ENCODE measurements at places on chromosomes 7 and 10.

- no peak for DNase-seq
These were observed 245.7 kb downstream of the STK31 start for GRCh38 chr7:23955600-23956149.

DNA sequence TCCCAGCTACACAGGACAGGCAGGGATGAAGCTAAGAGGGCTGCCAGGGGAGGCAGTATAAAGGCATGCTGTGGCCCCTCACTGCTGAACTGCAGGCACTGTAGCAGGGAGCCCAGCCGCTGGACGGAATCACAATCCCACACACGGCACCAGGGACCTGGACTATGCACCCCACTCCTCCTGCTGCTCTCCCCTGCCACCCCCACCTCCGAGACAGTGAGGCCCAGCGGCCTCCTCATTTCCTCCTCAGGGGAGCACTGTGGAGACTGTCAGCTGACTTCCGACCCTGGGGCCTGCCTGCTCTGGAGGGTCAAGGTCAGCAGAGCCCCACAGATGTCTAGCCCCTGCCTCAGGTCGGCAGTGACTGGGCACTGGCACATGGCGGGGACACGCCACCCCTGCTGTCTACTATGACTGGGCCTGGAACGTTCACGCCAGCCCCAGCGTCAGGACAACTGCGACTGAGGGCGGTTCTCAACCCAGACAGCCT, 92.7 kb downstream of the FAM53B start:
- DNase-seq = no peak

- DNase-seq = no peak
These were observed 1.0 kb upstream of the AVPI1 start for GRCh38 chr10:97687785-97688781.

DNA sequence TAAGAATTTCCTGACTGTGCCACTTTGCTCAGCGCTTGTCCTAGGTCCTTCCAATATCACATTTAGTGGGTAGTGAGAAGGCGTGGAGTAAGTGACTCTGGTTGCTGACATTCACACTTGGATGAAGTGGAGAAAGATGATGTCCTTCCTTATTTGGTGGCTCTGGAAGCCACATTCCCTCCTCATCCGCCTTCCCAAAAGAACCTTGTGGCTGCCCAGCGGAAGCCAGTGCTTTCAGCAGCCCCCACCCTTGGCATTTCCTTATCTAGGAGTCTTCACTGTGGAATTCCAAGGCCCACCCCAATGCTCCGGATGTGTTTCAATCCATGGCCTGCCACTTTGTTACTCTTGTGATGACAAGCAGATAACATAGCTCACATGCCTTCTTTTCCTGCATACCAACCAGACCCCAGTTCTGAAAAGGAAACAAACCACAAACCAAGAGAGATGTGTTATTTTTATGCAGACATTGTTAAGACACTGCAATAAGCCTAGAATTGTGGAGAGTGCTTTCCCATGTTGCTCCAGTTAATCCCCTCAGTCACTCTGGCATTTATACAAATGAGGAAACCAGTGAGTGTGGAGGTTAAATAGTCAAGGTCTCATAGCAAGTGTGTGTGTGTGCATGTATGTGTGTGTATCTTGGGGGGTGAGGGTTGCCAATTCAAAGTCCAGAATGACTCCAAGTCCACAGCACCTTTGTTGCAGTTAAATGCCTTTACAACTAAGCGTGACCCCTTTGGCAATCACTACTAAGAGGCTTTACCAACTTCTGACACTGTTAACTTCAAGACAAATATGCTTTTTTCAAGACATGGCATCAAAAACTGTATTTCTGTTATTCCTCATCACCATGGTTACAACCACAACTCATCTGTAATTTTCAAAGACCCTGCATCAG, 10.3 kb upstream of the ANKRD1 start:
- DNase-seq = no peak

- DNase-seq = no peak
These were observed 8.1 kb downstream of the ADCK2 start for GRCh38 chr7:140680886-140681285.

GRCh38 chr10:4070921-4071660, 286.1 kb upstream of the KLF6 start:
- DNase-seq = no peak

DNA sequence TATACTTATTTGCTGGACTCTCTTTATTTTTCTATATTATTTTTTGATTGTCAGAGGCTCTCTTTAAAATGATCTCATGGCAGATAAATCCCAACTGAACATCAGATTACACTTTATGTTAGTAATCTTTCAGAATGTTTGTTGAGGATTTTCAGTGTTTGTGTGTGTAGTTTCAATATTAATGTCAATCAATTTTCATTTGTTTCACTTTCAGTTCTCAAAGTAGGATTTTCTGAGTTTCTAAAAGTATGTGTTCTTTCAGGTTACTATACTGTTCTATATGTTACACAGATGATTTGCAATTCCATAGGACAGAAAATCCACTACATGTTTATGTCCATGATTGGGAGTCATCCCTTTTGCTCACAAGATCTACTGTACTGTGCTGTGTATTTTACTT, 311.9 kb upstream of the POT1 start:
- no peak for DNase-seq

DNA sequence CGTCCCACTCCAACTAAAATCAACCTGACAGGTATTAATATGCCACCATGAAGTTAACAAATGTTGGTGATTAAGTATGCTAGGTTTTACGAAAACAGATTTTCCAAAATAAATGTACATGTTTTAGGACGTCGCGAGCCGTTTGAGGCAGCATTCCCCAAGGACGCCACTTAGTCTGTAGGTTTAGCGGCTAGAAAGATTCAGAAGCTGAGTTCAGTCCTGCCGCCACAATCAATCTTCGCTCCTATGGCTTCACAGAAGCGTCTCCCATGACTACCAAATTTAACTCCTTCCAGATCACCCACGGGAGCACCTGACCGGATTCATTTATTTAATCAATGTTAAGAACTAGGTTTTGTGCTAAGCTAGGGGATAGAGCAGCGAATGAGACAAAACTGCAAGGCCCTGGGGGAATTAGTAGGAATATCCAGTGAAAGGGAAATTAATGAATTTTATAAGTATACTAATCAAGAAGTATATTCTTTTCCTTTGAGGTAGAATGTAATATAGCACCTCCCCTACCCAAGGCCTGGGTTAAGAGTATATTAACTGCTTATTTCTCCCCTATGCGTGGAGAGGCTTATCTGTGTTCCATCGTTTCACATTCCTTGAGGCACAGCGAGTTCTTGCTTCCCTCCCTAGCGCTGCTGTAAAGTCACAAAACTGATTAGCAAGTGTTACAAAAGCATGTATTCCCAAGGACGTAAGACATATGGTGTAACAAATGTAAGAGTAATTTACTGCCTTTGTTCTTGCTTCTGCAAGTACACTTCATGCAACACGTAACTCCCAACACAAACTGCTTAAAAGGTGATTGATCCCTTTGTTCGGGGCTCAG, 994 bp upstream of the CYP51A1 start:
- DNase-seq = no peak

GRCh38 chr7:64882341-64883112, 20.5 kb upstream of the ZNF273 start:
- peak; percentile 84 for DNase-seq

- no peak for DNase-seq
These were observed 6.1 kb upstream of the SH3PXD2A start for GRCh38 chr10:103861505-103861904.

DNA sequence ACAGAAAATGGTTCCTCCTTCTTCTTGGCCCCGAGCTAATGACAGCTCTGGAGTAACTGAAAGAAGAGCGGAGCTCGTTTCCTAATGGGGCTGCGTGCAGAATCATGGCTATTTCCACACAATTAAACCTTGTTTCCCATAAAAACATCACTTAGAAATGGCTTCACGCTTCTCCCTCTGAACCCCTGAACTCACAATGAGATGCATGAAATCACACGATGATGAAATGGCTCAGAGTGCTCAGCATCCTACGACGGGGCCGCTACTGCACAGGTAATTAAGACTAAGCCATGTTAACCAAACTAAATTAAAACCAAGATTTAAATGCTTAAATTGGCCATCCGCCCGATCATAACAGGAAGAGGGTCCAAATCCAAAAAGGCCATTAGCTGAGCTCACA, 80.0 kb upstream of the DNAAF5 start:
- no peak for DNase-seq

GRCh38 chr7:128055637-128056036, 24.4 kb upstream of the LRRC4 start:
- DNase-seq = no peak

GRCh38 chr7:91344911-91345310, 80.7 kb downstream of the FZD1 start:
- no peak for DNase-seq

DNA sequence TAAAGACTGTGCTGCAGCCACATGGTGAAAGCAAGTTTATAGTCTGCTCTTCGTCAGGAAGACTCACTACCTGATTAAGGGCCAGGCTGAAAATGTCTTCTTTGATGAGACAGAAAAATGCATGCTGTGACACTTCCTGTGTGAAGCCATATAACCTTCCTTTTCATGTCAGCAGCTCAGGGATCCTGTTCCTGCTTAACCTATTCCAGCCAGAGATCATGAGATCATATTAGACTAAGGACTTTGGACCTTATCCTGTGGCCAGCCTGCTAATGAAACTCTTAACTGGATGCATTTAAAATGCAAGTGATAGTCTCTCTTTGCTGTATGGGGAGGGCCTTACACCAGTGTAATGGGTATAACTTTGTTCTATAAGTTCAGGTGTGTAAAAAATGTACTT, 165.2 kb downstream of the PTEN start:
- no peak for DNase-seq

DNA sequence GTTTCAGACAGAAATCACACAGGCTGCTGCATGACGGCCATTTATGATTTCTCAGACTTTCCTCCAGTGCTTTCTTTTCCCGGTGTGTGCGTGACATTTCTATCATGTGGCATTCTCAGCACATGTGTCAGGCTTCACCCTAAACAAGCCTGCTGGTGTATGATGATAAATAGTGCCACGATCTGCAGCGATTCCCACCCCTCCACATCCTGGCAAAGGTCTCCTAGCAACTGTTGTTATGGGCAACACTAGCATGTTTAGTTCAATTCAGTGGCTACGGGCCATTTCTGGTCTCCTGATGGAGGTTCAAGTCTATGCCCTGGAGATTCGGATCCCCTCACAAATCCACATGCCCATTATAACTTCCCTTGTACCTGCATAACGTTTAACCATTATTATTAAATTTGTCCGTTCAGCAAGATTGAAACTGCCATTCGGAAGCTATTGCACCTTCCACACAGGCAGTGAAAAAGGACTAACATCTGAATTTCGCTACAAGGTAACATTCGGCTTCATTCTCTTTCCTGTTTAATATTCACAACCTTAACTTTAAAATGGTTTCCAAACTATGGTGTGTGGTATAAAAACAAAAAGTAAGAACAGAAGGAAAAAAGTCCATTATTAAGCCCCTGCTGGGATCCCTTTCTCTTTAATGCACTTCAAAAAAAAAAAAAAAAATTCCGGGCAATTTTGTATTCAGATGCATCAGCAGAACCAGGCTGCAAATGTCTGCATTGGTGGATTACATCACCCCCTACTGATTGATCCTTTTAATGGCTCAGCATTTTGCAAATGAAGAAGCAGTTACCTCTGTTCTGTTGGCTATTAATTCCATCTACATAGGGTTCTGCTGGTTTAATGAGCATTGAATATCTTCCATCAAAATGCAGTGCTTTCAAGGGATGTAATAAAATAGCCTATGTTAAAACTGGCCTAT, 90.2 kb downstream of the FRMD4A start:
- no peak for DNase-seq

DNA sequence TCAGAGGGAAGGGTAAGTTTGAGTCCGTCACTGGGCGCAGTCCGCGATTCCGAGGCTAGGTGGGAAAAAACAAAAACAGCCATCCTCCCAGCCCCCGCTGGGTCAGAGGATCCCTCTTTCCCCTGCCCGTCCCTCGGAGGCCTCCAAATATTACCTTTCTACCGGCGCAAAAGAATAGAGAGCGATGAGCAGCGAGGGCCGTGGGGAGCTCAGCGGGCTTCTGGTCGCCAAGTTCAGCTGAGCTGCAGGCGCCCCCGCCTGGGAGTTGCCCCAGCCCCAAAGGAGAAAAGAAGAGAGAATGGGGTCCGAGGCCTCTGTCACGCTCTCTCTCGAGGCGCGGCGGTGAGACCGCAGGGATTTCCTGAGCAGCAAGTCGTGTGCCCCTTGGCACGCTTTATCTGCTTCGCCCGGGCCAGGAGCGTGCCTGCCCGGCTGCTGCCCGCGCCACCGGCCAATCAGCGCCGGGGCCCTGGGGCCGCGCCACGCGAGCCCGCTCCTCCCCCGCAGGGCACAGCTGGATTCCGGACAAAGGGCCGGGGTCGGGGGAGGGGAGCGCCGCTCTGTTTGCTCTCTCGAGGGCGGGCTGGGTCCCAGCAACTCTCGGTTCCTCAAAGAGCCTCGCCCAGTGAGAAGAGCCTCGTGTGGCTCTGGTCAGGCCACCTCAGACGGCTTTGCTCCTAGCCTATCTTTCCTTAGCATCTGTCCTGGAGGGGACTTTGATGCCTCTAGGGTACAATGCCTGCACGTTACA, at the start of gene NEUROG3:
Gene NEUROG3 (minus strand): TSS at position 367 of the 751 bp plus-strand sequence. CDS start 379 bp downstream, outside the sequence.
- DNase-seq = no peak

DNA sequence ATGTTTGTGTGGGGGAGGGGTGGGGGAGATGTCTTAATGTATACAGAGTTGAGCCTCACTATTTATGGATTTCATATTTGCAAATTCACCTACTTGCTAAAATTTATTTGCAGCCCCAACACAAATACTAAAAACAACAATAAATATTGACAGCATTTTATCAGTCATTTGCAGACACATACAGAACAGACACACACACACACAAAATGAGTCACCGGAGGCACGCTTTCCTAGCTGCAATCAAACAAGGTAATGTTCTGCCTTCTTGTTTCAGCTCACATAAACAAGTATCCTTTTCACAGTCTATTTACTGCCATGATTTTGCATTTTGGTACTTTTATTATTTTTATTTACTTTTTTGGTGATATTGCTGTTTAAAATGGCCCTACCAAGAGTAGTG, 88.5 kb downstream of the IPMK start:
- no peak for DNase-seq

- peak; percentile 67 for DNase-seq
These were observed 71.0 kb upstream of the NKX6-2 start for GRCh38 chr10:132856869-132857524.

DNA sequence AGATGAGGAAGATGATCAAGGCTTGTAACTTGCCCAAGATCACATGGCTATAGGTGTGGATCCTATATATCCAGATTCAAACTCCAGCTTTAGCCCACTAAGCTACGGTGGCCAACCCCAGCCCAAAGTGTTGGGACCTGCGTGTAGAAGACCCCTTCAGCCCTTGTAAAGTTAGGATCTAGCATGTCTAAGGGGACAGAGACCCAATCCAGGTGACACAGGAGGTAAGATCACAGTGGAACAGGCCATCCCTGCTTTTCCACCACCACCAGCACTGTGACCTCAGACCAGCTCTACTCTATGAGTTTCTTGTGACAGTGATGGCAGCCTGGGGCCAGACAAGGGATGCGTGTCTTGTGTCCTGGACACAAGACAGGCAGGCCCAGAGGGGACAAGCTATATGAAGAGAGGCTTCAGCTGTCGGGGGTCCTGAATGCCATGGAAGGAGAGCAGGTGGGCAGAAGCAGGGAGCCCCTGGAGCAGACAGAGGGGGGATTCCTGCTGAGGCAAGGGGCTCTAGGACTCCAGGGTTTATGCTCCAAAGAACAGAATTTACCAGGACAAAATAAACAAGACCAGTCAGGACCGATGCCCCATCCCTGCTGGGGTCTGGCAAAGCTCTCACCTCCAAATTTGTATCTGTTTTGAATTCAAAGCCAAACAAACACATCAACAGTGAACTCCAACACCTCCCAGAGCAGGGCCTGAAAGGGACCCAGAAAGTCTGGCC, 10.4 kb downstream of the GPRIN2 start:
- peak; percentile 91 for DNase-seq

- no peak for DNase-seq
These were observed 1.8 kb upstream of the PTPRZ1 start for GRCh38 chr7:121871188-121871587.

Measured in chondrocyte (in vitro differentiated cells).